ENCODE measurements at places on chromosomes 7 and 10.
A peak's percentile ranks its signal among the peaks of the same experiment; 100 is the strongest.

DNA sequence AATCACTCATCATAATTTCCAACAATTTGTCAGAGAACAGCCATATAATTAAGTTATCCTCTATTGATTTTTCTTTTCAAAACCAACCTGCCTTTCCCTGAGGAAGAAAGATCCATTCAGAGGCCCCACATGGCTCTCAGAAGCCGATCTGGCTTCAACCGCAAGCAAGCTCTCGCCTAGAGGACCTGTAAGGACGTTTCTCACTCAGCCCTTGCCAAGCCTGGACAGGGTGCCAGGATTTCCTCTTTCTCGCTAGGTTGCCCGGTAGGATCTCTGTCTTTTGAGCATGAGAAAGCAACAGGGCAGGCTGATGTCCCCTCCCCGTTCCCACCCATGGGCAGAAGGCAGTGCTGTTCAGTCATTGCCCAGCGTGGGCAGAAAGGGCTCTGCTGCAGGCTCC lies 13.0 kb downstream of the AIFM2 start:
- no peak for DNase-seq

- DNase-seq = no peak
These were observed 212.3 kb upstream of the MKLN1 start for GRCh38 chr7:131115340-131115739.

DNA sequence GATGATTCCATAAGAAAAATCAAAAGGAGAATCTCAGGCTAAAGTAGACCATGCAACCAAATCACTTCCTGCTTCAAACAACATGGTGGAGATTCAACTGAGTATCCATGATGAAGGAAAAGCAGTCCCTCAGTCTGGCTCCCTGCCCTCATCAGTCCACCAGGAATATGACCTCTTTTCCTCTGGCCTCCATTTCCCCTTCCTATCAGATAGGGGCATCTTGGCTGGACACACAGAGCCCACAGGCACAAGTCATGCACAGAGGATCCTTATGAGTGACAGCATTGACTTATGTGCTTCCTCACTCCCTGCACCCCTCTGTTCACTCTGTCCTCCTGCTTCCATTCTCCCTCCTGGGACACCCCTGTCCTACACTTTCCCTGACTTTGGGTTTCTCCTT lies 16.8 kb downstream of the PIP start:
- no peak for DNase-seq

- DNase-seq = no peak
These were observed 5.0 kb upstream of the RBM17 start for GRCh38 chr10:6083523-6084475.

- no peak for DNase-seq
These were observed 11.2 kb upstream of the OPALIN start for GRCh38 chr10:96369890-96370583.

DNA sequence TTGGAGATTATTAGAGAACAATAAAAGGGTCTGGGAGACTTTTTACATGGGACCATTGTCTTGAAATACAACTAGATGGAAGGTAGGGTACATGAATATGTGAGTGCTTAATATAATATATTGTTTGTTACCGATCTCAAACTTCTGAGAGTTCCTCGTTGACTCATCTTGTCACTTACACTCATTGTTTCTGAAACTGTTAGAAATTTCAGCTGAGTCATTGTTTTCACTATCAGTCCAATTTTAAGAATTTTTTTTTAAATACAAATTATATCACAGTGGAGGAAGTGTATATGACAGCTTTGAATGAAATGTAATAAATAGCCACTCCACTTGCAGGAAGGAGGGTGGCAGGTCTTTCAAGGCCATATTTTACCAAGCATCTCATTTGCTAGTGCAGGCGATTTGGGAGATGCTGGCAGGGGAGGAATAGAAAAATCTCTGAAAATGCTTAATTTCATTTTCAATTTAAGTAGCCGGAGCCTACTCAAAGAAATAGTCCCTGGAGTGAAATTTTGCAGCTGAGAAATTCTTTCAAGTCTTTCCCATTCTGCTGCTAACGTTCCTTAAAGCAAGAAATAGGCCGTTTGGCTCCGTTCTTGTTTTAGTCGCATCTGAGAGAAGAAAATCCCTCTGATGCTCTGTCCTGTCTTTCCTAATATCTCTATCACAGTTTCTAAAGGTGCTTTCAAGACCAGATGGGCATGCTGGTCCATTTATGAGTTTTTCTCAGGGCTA lies 1404.2 kb upstream of the CELF2 start:
- no peak for DNase-seq

GRCh38 chr7:42151309-42151708 lies 85.7 kb downstream of the GLI3 start:
- no peak for DNase-seq

- DNase-seq = no peak
These were observed 308.4 kb downstream of the SKIDA1 start for GRCh38 chr10:21217107-21217506.

DNA sequence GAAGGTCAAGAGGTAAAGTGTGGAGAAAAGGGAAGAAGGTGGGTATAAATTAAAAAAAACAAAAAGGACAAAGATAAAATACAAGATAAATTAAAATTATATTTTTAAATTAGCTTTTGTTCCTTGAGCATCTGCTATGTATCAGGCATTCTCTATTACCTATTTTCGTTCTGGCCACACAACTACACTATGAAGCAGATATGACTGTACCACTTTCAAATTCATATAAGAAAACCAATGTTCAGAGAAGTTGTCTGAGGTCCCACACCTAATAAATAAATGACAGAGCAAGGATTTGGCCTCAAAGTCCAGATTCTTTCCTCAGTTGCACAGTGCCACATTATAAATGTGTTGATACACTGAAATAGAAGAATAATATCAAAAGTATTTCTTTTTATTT lies 103.8 kb upstream of the PCDH15 start:
- no peak for DNase-seq

- DNase-seq = no peak
These were observed 409.8 kb upstream of the NPVF start for GRCh38 chr7:25638068-25638467.

DNA sequence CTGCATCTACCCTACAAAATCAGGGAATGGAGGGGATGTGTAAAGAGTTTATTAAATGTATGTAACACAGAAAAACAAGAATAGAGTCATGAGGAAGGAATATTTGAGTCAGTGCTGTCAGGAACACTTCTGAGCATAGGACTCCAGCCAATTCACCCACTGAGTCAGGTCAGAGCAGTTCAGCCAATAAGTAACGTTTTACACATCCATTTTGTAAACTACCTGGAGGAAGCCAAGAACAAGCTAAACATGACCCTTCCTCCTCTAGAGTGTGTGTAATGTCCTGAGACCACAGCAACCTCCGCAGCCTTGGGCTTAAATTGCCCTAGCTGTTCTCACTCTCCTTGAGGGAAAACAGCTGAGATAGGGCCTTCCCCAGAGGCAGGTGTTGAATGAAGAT lies 691.5 kb upstream of the LRRN3 start:
- no peak for DNase-seq

DNA sequence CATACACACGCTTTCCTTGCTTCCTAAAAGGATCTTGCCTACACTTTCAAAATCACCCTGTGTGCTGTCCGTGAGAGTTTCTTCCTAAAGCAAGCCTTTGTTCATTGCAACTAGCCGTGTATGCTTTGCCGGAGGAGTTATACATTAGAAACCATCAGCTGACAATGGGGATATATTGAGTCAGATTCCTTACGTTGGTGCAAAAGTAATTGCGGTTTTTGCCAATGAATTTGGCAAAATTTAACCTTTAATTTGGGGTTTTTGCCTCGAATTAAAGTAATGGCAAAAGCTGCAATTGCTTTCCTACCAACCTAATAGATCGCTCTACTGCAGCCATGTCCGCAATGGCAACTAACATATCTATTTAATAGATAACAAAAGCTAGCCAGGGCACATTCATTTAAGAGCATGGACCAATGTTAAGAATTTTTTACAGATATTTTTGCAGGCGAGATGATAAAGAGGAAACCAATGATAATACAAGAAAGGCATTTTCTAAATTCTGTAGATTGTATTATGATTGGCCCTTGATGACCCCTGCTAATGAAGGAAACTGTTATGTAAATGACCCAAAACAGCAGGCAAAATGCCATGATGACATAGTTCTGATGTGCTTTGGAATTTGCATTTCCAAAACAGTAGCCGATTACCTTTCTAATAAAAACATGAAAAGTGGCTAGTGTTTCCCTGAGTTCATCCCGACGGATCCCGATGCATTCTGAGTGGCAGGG lies 184.8 kb upstream of the NRP1 start:
- DNase-seq = no peak

DNA sequence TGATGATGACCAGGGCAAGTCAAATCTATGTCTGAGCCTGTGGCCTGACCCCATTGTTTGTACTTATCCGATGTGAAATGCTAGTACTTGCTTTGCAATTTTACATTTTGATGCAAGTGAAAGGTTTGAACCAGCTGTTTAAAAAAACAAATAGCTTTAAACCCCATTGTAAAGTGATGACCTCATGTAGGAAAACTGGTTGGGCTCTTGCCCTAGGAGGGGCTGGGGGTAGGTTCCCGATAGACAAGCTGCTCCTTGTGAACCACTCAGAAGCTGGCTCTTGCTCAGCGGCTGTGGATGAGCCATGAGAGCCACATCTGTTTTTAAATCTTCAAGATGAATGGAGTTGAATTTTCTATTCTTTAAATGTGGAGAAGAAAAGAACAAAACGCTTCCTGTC lies 185.3 kb downstream of the WDR11 start:
- no peak for DNase-seq

DNA sequence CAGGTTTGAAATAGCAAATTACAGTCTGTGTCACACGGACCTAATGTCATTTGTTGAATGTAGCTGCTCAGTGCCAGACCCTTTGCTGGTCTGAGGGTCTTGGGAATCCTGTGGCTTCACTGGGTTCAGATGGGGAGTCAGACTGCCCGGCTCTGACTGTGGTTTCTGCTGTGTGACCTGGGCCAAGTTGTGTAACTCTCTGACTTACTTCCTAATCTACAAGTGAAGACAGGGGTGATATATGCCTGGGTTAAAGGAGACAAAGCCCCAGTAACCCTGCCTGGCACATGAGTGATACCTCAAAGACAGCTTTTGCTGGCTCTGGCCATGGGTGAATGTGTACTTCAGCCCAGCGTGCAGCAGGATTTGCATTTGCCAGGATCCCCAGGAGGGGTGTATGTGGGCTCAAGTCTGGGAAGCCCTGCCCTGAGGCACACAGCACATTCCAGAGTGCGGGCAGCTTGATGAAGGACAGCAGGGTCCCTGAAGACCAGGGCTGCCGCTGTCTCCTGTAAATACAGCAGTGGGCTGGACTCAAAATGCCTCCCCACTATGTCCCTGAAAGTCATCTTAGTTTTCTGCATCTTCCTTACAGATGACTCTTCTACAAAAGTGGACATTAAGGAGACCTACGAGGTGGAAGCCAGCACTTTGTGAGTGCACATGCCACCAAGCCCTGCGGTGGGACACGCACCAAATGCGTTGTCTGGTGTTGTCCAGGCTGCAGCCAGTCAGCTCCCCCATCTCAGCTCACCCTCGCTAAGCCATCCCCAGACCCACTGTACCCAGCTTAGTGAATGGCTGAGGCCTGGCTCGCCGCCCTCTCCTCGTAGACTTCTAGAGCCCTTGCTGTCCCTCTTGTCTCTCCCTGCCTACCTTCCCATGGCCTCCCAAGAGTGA lies 16.4 kb downstream of the NACAD start:
- peak; percentile 73 for DNase-seq

DNA sequence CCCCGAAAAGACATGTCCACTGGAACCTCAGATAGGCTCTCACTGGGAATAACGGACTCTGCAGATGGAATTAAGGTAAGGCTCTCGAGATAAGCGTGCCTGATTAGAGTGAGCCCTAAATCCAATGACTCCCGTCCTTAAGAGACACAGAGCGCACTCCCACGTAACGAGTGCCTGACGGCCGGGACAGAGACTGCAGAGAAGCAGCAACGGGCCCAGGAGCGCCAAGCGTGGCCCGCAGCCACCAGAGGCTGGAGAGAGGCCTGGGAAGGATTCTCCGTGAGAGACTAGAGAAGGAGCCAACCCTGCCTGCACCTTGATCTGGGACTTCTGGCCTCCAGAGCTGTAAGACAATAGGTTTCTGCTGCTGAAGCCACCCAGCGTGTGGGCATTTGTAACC lies 20.0 kb upstream of the TNRC18 start:
- DNase-seq = no peak

- no peak for DNase-seq
These were observed 866.9 kb downstream of the LRMDA start for GRCh38 chr10:76298329-76298728.

DNA sequence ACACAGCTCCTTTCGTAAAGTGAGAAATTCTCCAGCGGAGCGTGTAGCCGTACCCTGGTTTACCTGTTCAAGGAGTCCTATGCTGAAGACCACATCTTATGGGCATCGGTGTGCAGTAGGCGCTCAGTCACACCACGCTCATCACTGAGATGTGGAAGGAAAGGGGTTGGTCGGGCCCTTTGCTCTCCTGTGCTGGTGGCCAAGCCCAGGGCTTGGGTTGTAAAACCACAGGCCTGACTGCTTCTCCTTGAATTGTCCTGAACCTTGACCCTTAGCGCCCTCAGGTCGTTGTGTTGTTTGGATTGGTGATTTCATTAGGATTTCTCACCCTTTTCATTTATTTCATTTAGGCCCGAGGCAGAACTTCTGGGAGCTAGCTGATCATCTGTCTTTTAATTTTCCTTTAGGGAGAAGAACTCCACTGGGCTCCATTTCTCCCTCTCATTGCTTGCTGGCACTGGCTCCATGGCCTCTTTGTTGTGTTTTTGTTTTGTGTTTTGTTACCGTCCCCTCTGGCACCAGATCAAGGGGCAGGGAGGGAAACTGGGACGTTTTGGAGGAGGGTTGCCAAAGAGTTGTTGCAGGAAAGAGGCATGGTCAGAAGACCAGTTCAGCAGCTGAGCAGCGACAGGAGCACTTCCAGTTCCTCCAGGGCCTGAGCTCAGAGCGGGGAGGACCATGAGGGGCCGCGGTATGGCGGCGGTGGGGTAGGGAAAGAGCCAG lies 511.4 kb upstream of the GALNT17 start:
- DNase-seq = no peak

DNA sequence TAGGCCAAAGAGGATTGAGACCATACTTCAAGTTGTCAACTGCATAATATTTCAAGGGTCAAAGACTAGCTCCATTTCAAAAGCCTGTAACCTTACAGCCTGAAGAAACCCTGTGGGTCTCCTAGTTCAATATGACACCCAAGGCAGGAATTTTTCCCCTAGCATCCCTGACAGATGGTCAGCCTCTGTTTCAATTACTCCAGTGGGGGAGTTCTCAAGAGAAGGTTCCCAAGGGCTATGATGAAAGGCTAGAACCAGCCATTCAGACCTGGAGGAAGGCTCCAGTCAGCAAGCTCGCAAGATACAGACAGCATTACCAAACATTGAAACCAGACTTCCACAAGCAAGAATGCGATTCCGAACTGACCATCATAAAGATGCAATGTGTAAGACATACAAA lies 1.6 kb downstream of the HTR7 start:
- DNase-seq = no peak

- peak; percentile 94 for DNase-seq
These were observed 3.9 kb downstream of the CDK14 start for GRCh38 chr7:90599892-90600555.

DNA sequence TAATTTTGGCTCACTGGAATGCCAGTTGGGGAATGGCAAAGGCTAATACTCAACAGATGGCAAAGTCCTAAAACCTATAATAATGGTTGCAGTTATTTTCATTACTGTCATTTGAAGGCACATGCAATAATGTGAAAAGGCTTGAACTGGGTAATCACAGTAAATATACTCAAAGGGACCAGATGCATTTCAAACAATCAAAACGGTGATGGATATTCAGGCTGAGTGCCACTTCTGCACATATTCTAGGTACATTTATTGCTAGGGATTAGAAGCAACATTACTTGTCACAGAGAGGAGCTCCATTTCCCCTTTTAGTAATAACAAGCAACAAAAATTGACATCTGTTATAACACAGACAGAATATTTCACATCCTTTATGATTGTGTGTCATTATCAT lies 171.8 kb downstream of the NXPH1 start:
- DNase-seq = no peak

GRCh38 chr10:105112862-105113261 lies 471.8 kb downstream of the SORCS3 start:
- DNase-seq = no peak

Data from inflammatory macrophage treated with lipopolysaccharide for 4 hours (primary cell).